ENCODE measurements at places on chromosomes 6 and 20.

- no peak for DNase-seq
Measured at GRCh38 chr6:43509142-43509983, 783 bp downstream of the LRRC73 start.

DNA sequence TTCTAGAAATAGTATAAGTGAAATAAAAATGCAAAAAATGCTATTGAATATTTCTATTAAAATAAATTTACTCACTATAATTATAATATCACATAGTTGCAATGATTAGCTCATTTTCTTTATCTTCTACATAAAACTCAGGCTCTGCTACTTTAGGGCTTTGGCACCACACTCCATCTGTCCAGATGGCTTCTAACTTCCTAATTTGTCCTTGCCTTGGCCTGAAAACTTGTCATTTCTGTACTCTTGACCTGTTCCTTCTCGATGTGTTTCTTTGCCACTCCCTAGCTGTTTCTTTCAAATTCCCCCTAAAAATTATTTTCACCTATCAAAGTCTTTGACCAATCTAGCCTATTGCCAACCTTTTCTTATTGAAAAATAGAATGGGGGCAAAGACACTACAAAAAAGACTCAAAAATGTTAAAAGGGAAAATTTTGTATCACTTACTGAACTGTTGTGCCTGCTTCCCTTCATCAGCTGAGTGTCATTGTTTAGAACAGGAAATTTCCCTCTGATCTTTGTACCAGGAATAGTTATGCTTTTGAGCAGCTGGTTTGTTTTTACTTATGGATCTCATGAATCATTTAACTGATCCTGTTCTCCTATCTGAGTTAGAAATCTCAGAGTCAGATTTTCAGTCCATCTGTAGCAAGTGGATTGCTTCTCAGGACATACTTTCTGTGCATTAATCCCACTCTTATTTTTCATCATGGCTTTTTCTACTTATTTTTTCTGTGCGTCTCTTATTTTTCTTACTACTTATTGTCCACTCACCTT is 279.2 kb upstream of the CNR1 start:
- DNase-seq: no peak

DNA sequence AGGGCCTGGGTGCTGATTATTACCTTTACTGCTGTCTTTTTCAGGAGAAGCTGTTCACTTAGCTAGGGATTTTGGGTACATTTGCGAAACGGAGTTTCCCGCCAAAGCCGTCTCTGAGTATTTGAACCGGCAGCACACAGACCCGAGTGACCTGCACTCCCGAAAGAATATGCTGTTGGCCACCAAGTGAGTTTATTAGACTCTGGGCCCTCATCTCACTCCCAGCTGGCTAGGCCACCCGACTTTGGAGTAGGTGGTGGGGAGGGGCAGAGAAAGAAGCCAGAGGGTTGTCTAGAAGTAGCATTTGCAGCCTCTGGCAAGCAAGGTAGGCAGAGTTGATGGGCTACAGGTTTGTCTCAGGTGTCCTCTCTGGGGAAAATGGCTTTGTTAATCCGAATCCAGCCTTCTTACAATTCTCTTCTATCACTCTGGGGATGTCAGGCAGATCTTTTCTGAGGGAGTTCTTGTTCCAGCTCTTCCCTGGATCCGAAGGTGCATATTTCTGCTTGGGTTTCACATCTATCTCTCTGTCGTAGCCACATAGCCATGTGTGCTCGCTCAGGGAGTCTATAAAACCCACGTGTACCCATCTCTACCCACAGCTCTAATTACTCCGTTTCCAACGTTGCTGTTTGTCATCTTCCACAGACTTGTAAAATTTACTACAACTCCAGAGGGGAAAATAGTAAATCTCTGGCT is 21.6 kb downstream of the TFAP2B start:
- DNase-seq: no peak

GRCh38 chr6:67190733-67191132 is 1444.3 kb upstream of the ADGRB3 start:
- DNase-seq: no peak

GRCh38 chr6:147135211-147135681 is 69.0 kb upstream of the STXBP5 start:
- DNase-seq: no peak

GRCh38 chr6:139029470-139030227 is 1.1 kb downstream of the ABRACL start:
- no peak for DNase-seq

DNA sequence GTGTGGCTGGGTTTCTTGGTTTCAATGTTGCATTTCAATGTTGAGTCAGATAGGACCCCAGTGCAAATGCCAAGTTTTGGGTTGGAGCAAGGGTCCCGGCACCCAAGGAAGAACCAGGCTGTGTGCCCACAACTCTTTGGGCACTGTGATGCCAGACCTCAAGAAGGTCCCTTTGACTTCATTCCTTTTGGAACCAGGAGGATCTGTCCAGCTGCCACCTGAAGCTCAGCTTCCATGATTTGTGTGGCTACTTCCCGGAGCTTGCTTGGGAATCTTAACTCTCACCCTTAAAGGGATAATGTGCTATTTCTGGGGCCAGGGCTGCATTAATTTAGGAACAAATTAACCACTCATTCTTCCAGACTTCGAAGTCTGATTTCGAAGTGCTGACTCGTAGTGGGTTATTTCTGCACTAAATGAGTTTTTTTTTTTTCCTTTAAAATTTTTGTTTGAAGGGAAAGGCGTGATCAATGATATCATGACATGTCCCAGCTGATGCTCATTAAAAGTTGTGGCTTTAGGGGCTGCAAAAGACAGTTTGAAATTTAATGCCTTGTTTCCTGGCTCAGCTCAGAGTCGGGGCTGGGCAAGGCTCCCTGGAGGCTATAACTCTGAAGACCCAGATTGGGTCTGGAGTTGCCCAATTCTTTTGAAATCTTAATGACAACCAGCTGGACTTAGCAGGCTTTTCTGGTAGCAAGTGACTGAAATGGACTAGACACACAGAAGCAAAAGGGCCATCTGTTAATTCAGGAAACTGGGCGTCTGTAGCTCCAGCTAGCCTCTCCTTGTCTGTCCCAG is 24.0 kb upstream of the PHACTR3 start:
- DNase-seq: no peak

GRCh38 chr20:62321521-62321948 is 18.7 kb downstream of the ADRM1 start:
- DNase-seq: no peak

DNA sequence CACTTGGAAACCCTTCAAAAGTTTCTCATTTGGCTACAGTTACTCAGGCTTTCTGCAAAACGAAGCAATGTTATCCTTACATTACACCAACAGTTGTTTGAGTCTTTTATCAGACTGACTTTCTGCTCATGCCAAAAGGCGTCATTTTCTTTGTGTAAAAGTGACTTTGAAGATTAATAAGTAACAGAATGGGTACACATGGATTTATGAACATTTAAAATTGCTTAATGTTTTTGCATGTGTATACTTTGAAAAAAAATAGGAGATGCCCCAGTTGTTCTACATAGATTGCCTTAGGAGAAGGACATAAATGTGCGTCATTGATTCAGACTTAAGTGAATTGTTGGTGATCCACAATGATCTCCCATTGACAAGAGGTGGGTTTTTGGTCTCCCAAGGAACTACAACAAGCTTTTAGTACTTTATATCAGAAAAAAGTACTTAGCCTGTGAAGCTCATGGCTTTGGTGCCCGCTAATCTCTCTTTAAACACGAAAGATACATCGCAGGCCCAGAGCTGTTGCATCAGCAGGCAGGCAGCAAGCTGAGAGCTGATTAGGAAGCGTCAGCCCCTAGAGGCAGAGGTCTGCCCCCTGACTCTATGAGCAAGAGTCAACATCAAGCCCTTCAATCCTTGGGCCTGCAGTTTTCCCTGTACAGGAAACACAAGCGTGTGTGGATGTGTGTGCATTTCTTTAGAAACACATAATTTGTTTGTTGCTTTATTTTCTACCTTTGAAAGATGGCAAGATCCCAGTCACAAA is 45.9 kb downstream of the SLC22A3 start:
- no peak for DNase-seq

DNA sequence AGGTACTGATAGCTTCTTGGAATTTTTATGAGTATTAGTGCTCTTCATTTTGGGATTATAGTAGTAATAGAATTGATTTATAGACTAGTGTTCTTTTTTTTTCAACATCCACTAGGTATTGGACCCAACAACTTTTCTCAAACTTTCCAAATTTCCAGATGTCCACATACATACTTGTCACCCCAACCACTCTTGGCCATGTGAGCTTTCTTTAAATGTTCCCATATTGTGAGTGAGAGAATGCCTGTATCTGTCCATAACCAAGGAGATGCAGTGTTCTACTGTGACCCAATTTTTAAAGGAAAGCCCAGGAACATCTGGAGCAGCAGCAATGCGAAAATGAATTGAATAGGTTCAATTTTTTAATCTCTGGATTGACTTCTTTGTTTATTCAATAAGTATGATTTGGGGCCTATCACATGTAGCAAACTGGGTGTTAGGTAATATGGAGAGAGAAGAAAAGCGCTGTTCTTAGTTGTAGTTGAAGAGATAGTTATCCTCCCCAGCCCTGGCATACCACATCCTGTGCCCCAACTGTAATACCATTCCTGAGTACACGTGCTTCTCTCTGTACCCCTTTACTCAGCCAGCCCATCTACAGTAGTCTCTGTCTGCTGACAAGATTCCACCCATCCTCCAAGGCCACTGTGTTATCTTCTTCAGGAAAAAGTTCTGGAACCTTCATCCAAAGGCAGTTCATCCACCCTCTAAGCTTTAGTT is 116.8 kb upstream of the SUPT3H start:
- DNase-seq: no peak

DNA sequence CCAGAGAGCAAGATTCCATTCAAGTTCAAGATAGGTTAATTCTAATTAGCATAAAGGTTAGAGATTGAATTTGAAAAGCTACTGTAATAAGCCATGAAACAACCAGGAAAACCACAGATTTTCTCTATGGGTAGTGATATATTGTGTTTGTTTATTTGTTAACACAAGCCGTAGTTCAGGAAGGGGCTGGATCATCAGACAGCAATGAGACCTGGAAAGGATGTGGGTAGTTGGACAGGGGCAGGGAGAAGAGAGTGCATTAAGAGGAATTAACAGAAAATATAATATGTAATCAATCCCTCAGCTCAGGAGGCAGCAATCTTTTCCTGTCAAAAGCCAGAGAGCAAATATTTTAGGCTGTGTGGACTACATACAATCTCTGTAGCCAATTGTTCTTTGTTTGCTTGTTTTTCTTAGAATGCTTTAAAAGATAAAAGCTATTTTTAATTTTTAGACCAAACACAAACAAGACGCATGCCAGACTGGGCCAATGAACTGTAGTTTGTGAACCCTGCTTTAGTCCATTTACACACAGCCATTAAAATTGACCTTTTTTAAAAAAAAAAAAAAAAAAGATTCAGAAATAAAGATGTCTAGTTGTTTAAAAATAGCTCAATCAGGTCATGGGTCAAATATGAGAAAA is 398.7 kb upstream of the MARCKS start:
- no peak for DNase-seq

DNA sequence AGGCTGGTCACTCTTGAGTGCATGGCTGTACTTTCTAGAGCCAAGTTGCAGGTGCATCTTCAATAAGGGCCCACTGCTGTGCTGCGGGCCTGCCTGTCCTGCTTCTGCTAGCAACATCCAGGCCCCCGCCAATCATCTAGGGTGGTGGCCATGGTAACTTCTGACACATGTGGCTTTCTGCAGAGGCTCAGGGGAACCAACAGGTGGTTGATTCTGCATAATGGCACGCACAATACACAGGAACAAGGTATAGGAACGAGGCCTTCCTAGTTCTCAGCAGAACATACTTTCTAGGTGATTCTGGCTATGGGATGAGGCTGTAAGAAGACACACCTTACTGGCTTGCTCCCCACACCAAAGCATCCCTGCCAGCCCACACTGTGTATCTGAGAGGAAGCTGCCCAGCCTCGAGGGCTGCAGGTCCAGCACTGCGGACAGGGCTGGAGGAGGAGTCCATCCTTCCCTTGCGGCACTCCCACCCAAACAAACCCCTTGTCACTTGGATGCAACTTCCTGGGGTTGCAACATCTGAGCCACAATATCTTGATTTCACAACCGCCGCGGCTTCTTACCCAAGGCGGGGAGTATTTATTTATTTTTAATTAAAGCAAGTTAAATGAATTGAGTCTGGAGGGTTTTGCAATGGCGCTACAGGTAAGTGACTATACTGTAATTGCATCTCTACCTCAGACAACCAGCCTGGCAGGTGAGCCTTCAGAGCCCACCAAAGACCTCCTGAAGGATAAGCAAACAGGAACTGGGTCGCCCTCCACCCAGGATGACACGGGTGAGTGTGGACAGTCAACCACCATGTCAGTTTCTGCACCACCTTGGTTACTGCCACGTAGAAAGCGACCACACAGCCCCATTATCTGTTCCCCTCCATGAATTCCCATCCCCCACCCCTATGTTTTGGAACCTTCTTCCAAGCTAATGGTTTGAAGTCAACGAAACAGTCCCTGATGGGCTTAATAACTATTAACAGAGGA is 49.6 kb downstream of the SULF2 start:
- no peak for DNase-seq

DNA sequence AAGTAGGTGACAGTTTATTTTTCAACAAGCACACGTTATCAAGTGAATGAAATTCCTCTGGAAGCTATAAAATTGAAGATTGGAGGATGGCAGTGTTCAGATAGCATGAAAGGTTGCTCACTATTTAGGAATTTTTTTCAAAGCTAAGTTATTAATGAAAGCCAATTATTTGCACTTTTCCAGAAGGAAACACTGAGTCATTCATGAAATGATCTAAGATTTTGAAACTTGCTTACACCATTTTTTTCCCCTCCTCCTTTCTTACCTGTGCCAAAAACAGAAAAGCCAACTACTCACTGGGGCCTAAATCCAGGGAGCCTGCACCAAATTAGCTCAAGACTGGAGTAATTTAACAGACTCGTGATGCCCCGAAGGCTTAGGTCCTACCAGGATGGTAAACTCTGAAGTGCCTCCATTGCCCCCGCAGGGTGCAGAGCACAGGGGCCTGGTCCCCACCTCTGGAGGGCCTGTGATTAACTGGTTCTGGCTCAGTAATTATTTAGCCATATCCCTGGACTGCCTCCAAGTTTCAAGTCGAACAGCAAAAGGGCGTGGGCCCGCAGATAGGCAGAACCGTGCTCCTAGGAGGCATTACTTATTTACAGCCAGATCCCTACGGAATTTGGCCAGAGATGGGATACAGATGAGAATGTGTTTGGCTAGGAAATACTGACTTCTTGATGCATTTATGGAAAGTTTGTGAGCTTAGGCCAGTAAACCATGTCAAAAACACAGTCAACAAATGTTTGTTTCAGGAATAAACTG is 28.0 kb upstream of the ZNF217 start:
- DNase-seq: no peak

DNA sequence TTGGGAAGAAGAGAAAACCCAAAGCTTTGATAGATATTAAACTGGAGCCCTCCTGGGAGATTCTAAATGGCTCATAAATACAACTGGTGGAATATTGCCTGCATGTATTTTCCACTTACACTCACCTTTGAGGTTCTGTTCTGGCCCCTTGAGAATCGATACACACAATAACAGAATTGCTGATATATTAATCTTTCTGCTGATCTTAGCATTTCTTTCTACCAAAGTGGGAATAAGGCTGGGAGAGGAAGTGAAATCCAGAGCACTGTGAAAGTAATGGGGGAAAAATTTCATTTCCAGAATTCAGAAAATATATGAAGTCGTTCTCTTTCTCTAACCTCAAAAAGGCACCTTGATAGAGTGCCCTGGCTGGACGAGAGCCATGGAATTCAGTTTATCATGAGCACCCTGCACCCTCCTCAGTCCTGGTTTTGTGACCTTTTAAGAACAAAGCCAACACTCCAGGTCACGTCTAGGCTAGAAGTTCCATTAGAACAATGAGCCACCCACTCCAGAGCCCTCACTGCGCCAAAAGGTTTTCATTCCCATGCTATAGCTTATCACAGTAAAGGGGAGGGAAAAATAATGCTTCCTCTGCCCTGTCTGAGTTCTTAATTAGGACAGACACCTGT is 244.5 kb downstream of the CD83 start:
- no peak for DNase-seq

GRCh38 chr6:4295058-4295782 is 159.8 kb upstream of the ECI2 start:
- DNase-seq: no peak
